ENCODE measurements at places on chromosomes 11 and 22.

- DNase-seq: no peak
These were observed 145.0 kb upstream of the GRK3 start for GRCh38 chr22:25419247-25420113.

DNA sequence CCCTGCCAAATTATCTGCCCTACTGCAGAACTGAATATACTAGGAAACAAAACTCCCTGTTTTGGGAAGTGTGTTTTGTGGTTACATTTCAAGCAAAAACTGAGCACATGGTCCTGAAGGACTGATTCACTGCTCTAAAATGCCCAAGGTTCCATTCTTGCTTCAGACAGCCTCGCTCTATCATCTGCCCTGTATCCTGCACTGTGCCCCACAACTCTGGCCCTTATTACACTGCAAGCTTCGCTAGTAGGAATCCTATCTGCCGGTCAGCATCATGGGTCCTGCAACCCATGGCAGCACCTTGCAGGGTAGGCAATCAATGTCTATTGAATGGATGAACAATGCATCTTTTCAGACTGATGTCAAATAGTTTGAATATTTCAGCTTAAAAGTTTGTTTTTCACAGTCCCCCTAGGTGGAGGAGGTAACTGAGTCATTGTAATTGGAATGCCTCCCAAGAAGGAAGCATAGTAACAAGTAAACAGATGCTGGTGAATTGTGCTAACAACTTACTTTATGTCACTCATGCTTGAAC is 21.3 kb downstream of the LAYN start:
- peak; percentile 15 for DNase-seq

- DNase-seq: no peak
These were observed 2.9 kb upstream of the SMIM38 start for GRCh38 chr11:69152733-69153421.

DNA sequence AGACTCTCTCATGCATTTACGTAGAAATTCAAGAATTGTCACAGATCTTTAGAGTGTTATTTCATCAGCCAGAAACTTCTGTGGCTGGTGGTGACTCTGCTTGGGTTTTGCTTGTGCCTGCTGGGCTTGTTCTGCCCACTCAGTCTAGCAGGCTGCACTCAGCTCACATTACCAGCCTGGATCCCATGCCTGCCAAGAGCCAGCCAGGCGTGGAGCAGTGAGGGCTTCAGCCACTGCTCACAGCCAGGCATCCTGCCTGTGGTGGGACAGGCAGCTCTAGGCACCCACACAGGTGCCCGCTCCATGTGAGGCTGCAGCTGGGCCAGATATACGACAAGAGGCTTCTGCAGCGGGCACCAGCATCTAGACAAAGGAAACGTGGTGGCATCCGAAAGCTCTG is 1213.3 kb upstream of the RAG2 start:
- DNase-seq: no peak

- no peak for DNase-seq
These were observed 161.7 kb downstream of the RAB38 start for GRCh38 chr11:88013508-88014065.

DNA sequence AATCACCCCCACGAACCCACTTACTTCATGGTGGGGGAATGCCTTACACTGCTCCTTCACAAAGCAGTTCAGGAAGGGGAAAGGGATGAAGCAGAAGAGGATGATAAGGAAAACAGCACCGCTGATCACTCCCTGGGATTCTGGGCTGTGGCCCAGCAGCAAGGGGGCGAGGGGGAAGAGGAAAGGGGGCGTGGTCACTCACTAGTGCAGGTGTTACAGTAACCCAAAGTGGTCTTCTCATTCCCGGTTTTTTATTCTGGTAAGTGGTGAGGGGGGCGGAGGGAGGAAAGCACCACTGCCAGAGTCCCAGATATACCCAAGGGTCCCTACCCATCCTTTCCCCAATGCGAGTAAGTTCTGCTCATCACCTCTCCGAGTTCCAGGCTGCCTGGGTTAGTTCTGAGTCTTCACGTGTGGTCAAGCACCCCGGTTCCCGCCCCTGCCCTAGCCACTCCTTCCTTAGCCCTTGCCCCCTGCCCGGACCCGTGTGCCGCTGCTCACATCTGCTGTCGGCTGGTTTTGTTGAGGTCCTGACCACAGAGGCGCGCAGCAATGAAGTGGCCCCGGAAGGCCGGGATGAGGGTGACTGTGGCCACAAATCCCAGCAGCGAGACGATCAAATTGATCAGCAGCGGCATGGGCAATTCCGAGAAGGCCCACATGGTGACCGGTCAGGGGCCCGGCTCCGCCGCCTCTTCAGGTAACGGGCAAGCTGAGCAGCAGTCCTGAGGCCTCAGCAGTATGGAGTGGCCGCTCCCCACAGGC is 477 bp downstream of the DPAGT1 start:
- DNase-seq: no peak

- DNase-seq: no peak
These were observed 187.1 kb downstream of the BLID start for GRCh38 chr11:121928597-121929580.

DNA sequence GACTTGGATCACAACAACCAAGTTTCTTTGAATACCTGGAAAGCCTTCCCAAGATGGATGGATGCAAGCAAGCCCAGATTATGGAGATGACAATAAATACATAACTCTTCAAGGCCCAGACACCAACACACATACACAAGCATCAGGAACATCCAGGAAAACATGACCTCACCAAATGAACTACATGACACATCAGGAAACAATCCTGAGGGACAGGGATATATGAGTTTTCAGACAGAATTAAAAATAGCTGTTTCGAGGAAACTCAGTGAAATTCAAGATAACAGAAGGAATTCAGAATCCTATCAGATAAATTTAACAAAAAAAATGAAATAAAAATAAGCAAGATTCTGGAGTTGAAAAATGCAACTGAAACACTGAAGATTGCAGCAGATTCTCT is 659.4 kb downstream of the METTL15 start:
- no peak for DNase-seq

- DNase-seq: no peak
These were observed 13.5 kb downstream of the OAF start for GRCh38 chr11:120224361-120224760.

DNA sequence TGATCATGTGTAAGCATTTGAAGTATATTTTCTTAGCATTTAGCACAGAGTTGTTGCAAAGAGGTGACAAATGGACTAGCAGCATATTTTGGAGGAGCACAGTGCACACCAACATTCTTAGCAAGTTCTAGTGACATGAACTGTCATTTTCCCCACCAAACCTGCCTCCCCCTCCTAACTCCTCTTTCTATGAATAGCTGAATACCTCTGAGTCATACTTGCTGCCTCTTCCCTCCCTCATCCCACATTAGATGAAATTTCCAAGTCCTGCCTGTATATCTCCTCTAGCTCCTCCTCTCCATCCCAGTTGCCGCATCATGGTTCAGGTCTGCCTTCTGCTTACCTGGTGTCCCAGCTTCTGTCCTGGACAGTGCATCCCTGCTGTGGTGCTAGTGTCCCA is 7.2 kb downstream of the OSBP2 start:
- DNase-seq: no peak

DNA sequence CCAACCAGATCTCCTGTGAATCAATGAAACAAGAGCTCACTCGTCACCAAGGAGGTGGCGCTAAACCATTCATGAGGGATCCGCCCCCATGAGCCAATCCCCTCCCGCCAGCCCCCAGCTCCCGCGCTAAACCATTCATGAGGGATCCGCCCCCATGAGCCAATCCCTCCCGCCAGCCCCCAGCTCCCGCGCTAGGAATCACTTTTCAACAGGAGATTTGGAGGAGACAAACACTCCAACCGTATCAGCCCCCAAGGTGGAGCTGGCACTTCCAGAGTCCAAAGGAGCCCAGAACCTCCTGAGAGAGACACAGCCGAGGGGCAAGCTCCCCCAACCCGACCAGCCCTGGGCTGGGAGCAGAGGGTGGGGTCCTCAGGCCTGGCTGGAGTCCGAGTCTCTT is 40.9 kb upstream of the PRR5 start:
- no peak for DNase-seq

- no peak for DNase-seq
These were observed 96.5 kb downstream of the CWC15 start for GRCh38 chr11:94876645-94877442.

DNA sequence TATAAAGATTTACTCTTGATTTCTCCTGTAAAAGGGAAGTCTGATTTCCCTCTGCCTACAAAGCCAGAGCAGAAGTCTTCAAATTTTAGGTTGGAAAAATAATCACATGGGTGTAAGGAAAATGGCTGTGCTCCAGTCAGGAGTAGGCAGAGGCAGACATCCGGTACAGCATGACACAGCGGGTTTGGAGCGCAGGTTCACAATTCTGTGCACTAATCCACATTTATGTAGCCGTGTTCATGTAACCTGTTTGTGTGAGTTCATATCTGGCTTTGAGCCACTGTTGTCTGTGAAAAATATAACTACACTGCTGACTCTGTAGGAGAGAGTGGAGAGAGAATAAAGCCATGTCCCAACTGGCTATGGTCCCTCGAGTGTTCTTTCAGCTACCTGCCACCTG is 248.0 kb downstream of the CASP12 start:
- DNase-seq: no peak

GRCh38 chr11:109037856-109038780 is 373.2 kb downstream of the DDX10 start:
- DNase-seq: no peak

- no peak for DNase-seq
These were observed 12.6 kb downstream of the CCDC83 start for GRCh38 chr11:85867751-85868150.

GRCh38 chr11:1326435-1327063 is 17.1 kb upstream of the TOLLIP start:
- no peak for DNase-seq

GRCh38 chr11:6927030-6927617 is 898 bp downstream of the ZNF215 start:
- DNase-seq: no peak

GRCh38 chr22:32333141-32333768 is 24.4 kb upstream of the RFPL3 start:
- no peak for DNase-seq

- DNase-seq: no peak
These were observed 244.1 kb downstream of the AASDHPPT start for GRCh38 chr11:106321601-106322000.

GRCh38 chr22:44424359-44424682 is 73.7 kb downstream of the RTL6 start:
- no peak for DNase-seq

DNA sequence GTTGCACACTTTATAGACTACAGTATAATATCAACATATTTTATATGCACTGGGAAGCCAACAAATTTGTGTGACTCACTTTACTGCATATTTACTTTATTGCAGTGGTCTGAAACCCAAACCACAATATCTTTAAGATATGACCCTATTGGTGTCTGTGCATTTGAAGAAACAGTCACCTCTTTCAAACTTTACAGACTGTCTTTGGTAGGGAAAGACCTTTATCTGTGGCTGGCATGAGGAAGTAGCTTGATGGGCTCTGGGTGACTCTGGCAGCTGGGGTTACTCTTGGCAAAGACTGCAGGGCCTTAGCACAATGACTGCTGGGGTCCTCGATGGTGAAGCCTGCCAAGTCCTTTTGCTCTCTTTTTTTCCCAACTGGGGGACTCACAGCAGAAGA is 21.3 kb upstream of the ABTB2 start:
- DNase-seq: no peak

DNA sequence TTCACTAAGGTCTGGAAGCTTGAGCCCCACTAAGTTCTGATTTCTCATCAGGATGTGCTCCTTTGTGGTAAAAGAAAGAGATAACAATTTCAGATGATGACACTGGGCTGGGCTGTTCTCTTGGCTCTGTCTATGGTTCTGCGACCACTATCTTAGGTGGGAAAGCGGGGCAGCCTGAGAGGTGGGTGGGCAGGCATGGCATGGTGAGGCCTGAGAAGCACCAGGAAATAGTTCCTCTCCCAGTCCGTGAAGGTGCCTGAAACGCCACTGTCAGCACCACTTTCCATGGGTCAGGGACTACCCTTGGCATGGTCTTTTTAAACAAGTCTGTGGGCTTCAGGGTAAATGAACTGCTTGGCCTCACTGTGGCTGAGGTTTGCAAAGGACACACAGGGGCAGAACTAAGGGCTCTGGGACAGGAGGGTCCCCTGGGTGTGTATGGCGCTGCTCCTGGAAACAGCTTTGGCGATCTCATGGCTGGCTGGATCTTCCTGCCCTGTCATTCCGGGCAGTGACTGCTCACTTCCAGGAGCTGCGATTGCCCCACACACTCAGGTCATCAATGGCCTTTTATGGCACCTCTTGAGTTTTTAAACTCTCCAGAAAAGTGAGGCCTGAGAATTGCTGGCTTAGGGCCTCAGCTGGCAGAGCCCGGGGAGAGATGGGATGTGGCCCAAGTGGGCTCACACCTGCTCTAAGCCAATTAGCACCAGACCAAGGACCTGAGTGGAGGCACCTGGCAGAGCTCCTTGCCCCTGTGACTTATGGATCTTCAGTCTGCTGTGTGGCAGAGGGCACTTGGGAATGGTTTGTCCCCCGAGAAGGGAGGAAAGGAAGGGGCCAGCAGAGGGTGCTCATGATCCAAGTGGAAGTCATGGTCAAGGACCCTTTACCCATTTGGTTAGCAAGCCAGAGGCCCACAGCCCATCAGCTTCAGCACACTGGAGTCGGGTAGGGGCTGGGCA is 55.6 kb upstream of the LYVE1 start:
- peak; percentile 9 for DNase-seq

- no peak for DNase-seq
These were observed 181.4 kb upstream of the MTMR2 start for GRCh38 chr11:96105197-96105895.

DNA sequence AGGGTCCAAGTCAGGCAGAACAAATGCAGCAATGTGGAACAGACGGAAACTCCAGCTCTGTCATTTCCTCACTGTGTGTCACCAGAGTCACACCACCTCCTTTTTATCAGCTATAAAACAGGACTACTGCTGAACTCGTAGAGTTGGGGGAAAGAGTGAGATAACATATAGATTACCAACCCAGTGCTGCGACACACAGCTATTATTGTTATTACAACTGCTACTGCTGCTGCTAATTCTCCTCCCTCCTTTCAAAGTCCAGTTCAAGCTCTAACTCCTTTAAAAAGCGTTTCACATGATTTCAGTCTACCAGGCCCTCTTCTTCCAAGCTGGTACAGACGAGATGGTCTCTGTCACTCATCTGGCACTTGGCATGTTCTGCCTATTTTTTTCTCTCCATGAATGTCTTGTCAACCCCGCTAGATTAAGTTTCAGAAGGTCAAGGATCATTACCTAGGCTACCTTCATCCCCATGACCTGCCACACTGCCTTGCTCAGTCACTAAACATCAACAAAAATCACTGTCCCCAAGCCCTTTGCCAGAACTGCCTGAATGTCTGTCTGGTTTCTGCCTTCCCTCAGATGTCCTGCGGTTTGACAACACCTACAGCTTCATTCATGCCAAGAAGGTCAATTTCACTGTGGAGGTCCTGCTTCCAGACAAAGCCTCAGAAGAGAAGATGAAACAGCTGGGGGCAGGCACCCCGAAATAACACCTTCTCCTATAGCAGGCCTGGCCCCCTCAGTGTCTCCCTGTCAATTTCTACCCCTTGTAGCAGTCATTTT is 3.7 kb upstream of the MTFP1 start:
- peak; percentile 73 for DNase-seq

DNA sequence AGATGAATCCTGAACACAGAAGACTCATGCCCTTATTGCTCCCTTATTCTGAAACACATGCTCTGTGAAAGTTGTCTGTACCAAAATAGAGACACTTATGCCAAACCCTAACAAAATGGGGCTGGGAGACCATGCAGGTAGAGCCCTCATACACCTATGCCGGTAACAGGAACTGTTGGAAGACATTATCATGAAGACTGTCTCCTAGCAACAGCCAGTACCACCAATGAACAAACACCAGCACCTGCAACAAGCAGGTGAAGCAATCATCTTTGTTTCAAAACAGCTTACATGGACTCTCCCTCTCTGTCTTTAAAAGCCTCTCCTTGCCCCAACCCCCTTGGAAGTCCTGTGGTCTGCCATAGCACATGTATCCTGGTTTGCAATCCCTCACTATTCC is 17.2 kb downstream of the SLC5A4 start:
- no peak for DNase-seq
